ENCODE measurements at places on chromosomes 13 and 19.

GRCh38 chr13:42189061-42189460 lies 82.9 kb upstream of the AKAP11 start:
- DNase-seq = no peak
- no peak overlapping the region for H3K4me3 ChIP-seq
- no peak overlapping the region for H3K27ac ChIP-seq
- H3K4me1 ChIP-seq = no peaks in the 10 kb centered on the region
- H3K27me3 ChIP-seq = no peaks in the 10 kb centered on the region
- H3K36me3 ChIP-seq = peaks cover 10% of the 10 kb centered on the region

DNA sequence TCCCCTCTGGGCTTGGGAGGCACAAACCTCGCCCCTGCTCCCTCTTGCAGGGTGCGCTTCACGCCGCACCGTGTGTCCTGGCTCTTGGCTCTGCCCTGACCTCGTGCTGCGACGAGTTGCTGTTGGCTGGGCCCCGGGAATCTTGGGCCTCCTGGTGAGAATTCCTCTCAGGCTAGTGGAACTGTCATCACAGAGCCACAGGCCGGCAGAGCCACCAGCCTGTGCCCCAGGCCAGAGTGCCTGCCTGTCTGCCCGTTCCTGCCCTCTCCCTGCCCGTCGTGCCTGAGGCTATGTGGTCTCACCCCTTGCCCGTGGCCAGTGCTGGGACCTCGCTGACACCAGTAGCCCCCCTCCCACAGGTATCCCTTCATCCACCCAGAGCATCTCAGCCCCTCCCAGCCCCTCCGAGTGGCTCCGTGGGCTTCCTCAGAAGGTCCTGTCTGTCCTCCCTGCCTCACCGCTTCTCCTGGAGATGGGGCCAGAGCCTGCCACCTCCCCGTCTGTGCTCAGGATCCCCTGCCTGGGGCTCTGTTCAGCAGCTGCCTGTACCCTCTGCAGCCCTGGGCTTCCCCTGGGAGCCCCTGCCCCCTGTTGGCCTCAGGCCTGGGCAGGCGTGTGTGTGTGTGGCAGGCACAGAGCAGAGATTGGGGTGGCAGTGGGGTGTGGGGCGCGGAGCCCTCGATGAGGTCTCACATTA lies 13.3 kb downstream of the NDUFB7 start:
- DNase-seq = no peak
- no peak overlapping the region for H3K4me3 ChIP-seq
- H3K27me3 ChIP-seq = no peaks in the 10 kb centered on the region
- H3K27ac ChIP-seq = peak overlapping the region; percentile 14
- H3K36me3 ChIP-seq = no peaks in the 10 kb centered on the region

GRCh38 chr13:72523049-72523448 lies 204.4 kb downstream of the MZT1 start:
- DNase-seq = no peak
- H3K27me3 ChIP-seq = no peaks in the 10 kb centered on the region
- H3K36me3 ChIP-seq = no peaks in the 10 kb centered on the region
- H3K27ac ChIP-seq = no peak overlapping the region
- H3K4me3 ChIP-seq = no peak overlapping the region
- H3K4me1 ChIP-seq = no peaks in the 10 kb centered on the region

DNA sequence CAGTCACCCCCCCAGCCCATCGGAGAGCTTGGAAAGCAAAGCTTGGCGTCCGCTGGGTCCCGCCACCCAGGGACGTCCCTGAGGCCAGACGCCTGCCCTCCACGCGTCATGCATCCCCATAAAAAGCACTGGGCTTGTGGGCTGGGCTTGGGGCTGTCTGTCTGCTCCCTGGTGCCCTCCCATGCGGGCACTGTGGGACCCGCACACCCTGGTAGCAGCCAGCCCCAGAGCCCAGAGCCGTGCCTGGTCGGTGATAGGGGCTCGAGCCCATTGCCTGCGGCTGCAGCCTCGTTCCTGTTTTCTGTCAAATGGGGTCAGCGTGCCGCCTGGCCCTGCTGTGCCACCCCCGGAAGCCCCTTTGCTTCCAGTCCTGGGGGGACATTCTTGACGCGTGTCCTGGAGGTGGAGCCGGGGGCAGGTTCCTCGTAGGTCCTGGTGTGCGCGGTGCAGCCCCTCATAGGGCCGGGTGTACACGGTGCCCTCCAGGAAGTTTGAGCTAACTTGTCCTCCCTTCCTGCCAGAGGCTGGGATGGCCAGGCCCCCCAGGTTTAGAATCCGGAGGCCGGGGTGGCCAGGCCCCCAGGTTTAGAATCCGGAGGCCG lies 4.3 kb upstream of the GZMM start:
- H3K4me3 ChIP-seq = no peak overlapping the region
- peaks cover 28% of the 10 kb centered on the region for H3K36me3 ChIP-seq
- no peak overlapping the region for H3K27ac ChIP-seq
- DNase-seq = no peak

GRCh38 chr13:98492335-98493041 lies 84.4 kb downstream of the STK24 start:
- no peaks in the 10 kb centered on the region for H3K27me3 ChIP-seq
- no peak for DNase-seq
- no peaks in the 10 kb centered on the region for H3K36me3 ChIP-seq

DNA sequence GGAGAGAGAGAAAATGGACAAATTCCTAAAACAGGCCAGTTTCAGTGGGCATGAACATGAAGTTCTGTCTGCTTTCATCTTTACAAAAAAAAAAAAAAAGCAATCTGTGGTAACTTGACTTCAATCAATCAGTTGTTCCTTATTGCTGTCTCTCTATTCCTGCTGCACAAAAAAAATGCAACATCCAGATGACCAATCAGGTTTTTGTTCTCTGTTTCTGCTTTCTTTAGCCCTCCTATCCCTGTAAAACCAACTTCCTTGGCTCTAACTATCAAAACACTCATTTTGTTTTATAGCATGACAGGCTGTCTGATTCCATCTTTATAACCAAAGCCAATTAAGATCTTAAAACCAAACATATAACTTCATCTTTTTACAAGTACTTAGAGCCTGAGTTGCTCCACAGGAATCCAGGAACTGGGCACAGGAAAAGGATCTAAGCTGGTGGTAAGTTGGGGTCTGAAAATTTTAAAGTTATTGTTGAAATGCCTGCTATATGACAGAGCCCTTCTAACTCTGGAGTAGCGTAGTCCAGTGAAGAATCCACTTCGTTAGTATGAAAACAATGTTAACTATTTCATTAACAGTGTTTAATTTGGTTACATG lies at the start of gene FPR3:
Gene FPR3 (plus strand): TSS at position 273 of the 606 bp plus-strand sequence. CDS start 28,592 bp downstream, outside the sequence.
- no peak within 1 kb of the TSS for H3K4me3 ChIP-seq
- H3K27me3 ChIP-seq = no peaks in the 10 kb centered on the region
- DNase-seq = no peak
- H3K27ac ChIP-seq = no peak within 1 kb of the TSS
- H3K36me3 ChIP-seq = no peaks in the 10 kb centered on the region
- no peaks in the 10 kb centered on the region for H3K4me1 ChIP-seq

DNA sequence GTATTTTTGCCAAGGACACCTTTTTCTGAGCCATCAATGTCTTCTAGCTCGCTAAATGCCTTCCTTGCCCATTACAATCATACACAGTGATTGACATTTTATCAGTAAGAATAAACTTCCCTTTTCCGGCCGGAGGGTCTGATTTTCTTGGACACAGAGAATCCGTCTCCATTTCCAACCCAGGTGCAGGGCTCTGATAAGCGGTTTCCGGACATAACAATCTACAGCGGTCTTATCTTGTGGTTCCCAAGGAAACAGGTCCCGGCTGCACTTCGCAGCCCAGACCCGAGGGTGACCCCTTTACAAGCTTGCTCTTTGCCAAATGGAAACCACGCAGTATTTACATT lies 5.1 kb upstream of the ZNF77 start:
- H3K4me3 ChIP-seq = peak overlapping the region; percentile 72
- H3K36me3 ChIP-seq = no peaks in the 10 kb centered on the region
- DNase-seq = peak; percentile 79
- no peaks in the 10 kb centered on the region for H3K27me3 ChIP-seq
- H3K27ac ChIP-seq = peak overlapping the region; percentile 88

DNA sequence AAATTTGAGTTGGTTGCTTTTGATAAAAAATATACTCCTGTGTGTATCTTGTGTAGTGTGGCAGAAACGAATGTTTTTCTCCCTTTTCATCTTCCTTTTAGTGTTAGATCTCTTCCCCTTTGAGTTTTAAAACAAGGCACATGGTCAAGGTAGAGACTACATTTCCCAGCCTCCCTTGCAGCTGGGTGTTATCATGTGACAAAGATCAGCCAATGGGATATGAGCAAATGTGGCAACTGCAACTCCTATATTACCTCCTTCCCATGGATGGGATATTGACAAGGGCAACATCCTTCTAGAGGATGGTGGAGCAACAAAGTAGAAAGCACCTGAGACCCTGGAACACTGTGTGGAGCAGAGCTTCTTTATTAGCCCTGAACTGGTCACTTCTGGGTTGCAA lies 42.4 kb downstream of the ADGRE3 start:
- no peak overlapping the region for H3K27ac ChIP-seq
- no peaks in the 10 kb centered on the region for H3K4me1 ChIP-seq
- no peaks in the 10 kb centered on the region for H3K36me3 ChIP-seq
- no peaks in the 10 kb centered on the region for H3K27me3 ChIP-seq
- no peak for DNase-seq

- H3K27ac ChIP-seq = peak within 1 kb of the TSS; percentile 85
- H3K36me3 ChIP-seq = no peaks in the 10 kb centered on the region
- DNase-seq = peak; percentile 98
Measured at GRCh38 chr19:18322759-18323460, at the start of gene LSM4. Gene LSM4, minus strand, starts transcription at chr19:18323076. Its CDS starts 56 bp downstream, at chr19:18323020.

DNA sequence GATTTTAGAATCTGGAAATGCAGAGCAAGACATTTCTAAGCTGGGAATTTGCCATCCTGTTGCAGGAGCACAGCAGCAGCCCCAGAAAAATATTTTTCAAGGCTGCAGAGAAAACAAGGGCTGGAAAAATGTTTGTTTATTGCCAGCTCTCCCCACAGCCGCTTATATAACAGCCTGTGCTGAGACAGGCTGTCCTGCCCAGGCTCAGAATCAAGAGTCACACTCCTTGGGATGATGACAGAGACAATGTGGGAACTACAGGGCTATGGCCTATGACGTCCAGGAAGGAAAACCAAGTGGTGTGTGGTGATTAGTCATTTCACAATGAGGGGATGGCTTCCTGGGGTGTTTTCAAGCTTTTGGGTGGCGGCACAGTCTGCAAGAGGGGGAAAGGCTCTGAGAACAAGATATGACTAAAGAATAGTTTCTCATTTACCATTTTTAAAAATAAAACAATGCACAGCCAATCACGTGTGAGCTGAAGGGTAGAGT lies 136.3 kb upstream of the SERP2 start:
- H3K36me3 ChIP-seq = no peaks in the 10 kb centered on the region
- H3K4me1 ChIP-seq = peaks cover 23% of the 10 kb centered on the region
- H3K4me3 ChIP-seq = no peak overlapping the region
- no peaks in the 10 kb centered on the region for H3K27me3 ChIP-seq

GRCh38 chr19:45952686-45953505 lies 20.8 kb downstream of the NOVA2 start:
- H3K4me3 ChIP-seq = peak overlapping the region; percentile 18
- H3K27me3 ChIP-seq = peaks cover 7% of the 10 kb centered on the region
- no peaks in the 10 kb centered on the region for H3K36me3 ChIP-seq

- DNase-seq = no peak
- H3K4me1 ChIP-seq = no peaks in the 10 kb centered on the region
- no peak within 1 kb of the TSS for H3K4me3 ChIP-seq
- no peak within 1 kb of the TSS for H3K27ac ChIP-seq
- H3K36me3 ChIP-seq = no peaks in the 10 kb centered on the region
Measured at GRCh38 chr19:41575998-41576397, at the start of gene CEACAM21. Gene CEACAM21, plus strand, starts transcription at chr19:41576166. Its CDS starts 109 bp downstream, at chr19:41576275.

DNA sequence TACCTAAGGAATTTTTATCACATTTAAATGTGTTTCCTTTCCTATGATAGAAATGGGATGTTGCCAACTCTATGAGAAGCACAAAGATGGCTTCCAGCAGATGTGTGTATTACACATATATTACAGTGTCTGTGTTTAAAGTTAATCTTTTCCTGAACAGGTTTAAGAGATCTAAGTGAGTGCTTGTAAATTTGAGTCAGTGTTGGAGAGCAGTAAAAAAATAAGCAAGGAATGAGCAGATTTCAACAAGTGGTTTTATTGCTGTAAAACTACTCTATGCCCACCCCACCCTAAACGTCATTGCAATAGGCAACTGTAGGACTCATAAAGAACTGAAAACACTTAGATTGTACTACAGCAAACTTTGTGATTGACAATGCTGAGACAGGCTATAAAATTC lies 248.7 kb downstream of the KLF5 start:
- no peak overlapping the region for H3K27ac ChIP-seq
- H3K36me3 ChIP-seq = no peaks in the 10 kb centered on the region
- H3K27me3 ChIP-seq = no peaks in the 10 kb centered on the region
- H3K4me3 ChIP-seq = no peak overlapping the region
- H3K4me1 ChIP-seq = no peaks in the 10 kb centered on the region

- no peak for DNase-seq
- peaks cover 13% of the 10 kb centered on the region for H3K4me1 ChIP-seq
- H3K27ac ChIP-seq = peak overlapping the region; percentile 83
- H3K4me3 ChIP-seq = no peak overlapping the region
Measured at GRCh38 chr19:2634960-2635359, 67.5 kb downstream of the GNG7 start.

- no peak overlapping the region for H3K4me3 ChIP-seq
- H3K27ac ChIP-seq = no peak overlapping the region
- DNase-seq = no peak
Measured at GRCh38 chr13:47110833-47111240, 214.0 kb upstream of the HTR2A start.

DNA sequence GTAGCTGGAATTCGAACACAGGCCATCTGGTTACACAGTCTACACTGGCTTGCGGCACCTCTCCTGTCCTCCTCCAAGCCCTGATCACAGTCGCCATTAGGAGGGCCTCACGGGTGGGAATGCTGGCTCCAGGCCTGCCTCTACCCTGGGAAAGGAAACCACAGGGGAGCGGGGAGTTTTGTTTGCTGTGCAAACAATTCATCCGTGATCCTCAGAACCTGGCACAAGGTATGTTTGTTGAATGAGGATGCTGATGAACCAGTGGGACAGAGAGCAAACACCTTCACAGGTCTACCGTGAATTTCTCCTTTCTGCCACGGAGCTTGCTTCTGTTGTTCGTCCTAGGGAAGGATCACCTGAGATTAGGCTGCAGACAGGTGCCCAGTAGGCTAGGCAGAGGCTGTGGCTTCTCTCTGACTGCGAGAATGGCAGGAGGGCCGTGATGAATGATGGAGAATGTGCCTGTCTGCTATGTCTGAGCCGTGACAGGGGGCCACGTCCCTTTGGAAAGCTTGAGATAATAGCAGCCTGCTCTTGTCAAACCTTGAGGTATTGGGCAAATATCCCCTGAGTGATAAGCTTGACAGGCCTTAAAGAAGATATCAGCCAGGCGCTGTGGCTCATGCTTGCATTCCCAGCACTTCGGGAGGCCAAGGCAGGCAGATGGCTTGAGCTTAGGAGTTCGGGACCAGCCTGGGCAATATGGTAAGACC lies 36.7 kb downstream of the PIN1 start:
- H3K4me1 ChIP-seq = peaks cover 5% of the 10 kb centered on the region
- H3K36me3 ChIP-seq = no peaks in the 10 kb centered on the region
- H3K27ac ChIP-seq = peak overlapping the region; percentile 57
- H3K27me3 ChIP-seq = no peaks in the 10 kb centered on the region
- DNase-seq = no peak

- no peaks in the 10 kb centered on the region for H3K4me1 ChIP-seq
- H3K27ac ChIP-seq = no peak overlapping the region
- H3K36me3 ChIP-seq = no peaks in the 10 kb centered on the region
- peak; percentile 44 for DNase-seq
- no peaks in the 10 kb centered on the region for H3K27me3 ChIP-seq
- no peak overlapping the region for H3K4me3 ChIP-seq
Measured at GRCh38 chr19:58218899-58219298, 9.8 kb upstream of the ZNF544 start.

- H3K4me1 ChIP-seq = no peaks in the 10 kb centered on the region
- no peak overlapping the region for H3K4me3 ChIP-seq
- peak; percentile 38 for DNase-seq
- H3K27me3 ChIP-seq = peaks cover 38% of the 10 kb centered on the region
- H3K27ac ChIP-seq = no peak overlapping the region
Measured at GRCh38 chr19:28009696-28010095, 1203.3 kb downstream of the UQCRFS1 start.

All from cardiac muscle cell (in vitro differentiated cells and primary cell).